ENCODE measurements at places on chromosomes 5 and 9.

DNA sequence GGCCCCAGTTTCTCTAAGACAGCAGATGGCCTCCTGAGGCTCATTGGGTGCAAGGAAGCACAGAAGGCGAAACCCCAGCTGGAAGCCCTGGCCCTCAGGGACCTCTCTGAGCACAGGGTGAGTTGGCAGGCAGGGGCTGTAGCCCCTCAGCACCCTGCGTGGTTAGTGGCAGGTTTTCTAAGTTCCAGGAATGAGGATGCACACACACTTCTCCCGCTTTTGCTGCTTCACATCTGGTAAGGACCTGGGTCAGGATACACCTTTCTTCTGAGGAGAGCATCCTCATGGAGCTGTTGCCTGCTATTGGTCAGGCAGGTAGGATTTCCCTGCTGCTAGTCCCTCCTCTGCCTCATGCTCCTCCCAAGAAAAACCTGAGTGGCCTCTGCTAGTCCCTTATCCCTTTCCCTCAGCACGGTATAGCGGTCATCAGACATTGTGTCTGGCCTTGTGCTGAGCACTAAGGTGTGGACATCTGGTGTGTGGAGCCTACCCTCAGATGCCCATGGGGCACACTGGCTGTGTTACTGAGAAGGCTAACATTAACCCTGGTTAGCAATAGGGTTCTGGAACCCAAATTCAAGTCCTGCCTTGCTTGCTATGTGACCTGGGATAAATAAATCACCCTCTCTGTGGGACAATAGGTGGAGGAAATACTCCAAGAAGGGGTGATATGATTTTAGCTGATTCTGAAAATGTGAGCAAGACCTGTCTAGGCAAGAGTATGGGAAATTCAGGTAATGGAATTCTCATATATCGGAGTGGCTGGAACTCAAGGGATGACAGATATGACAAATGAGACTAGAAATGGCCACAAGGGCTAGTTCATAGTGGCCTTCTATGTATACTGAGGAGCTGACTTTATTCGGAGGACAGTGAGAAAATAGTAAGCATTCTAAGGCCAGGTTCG lies 1.6 kb downstream of the SLC22A4 start:
- no peak for DNase-seq

GRCh38 chr5:169946743-169947295 lies 33.5 kb downstream of the INSYN2B start:
- DNase-seq: no peak

GRCh38 chr5:53934151-53934820 lies 373.8 kb downstream of the NDUFS4 start:
- peak; percentile 51 for DNase-seq

- DNase-seq: no peak
Measured at GRCh38 chr5:113249206-113249605, 185.6 kb downstream of the TSSK1B start.

DNA sequence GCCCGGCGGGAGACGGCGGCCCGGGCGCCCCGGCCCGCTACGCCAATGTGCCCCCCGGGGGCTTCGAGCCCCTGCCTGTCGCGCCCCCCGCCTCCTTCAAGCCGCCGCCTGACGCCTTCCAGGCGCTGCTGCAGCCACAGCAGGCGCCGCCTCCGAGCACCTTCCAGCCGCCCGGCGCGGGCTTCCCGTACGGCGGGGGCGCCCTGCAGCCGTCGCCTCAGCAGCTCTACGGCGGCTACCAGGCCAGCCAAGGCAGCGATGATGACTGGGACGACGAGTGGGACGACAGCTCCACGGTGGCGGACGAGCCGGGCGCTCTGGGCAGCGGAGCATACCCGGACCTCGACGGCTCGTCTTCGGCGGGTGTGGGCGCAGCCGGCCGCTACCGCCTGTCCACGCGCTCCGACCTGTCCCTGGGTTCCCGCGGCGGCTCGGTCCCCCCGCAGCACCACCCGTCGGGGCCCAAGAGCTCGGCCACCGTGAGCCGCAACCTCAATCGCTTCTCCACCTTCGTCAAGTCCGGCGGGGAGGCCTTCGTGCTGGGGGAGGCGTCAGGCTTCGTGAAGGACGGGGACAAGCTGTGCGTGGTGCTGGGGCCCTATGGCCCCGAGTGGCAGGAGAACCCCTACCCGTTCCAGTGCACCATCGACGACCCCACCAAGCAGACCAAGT lies 723 bp downstream of the SNX18 start:
- DNase-seq: no peak

- DNase-seq: no peak
Measured at GRCh38 chr5:24899180-24899579, 254.4 kb upstream of the CDH10 start.

DNA sequence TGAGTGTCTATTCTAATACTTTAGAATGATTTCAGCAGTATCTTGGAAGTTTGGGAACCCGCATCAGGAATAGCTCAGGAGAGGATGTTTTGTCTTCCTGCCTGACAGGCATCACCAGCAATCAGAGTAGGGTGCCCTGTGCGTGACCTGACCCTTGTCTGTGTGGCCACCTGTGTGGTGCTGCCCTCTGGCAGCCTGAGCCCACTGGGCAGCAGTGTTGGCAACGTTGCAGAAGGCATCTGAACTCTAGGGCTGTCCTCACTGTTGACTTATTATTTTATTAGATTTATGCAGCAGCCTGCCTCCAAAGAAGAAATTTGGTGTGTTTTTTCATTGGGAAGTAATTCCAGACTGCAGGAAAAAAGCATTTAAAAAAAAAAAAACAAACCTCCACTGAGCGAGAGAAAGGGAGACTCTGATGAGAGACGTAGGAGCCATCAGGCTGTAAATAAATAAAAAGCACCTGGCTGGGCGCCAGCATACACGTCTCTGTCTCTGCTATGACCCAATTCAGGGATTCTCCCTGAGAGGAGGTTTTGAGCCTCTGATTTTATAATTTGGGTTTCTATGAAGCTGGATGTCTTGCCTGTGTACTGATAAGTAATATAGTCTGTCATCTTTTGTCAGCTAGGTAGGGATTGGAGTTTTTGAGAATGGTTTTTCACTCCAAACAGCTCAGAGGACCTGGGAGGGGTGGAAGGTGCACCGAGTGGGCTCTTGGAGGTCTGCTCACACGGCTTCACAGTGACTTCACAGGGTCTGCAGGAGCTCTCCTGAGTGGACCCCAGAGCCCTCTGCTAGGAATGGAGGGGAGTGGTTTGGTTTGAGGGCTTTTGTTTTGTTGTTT lies 49.0 kb downstream of the FAM78A start:
- DNase-seq: no peak

GRCh38 chr5:146564007-146564762 lies 48.2 kb upstream of the GPR151 start:
- DNase-seq: peak; percentile 39

DNA sequence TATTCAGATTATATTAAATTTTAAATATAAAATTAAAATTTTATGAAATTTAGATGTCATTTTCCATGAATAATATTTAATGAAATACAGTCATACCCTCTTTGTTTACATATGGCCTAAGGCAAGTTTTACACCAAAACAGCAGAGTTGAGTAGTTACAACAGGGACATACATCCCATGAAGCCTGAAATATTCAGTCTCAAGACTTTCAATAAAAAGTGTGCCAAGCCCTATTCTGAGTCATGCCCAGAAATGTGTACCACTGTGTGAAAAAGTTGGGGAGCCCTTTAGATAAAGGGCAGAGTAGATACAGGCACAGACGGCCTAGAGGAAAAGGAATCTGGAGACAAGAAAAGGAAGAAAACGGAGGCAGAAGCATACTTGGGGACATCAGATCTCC lies 261.3 kb downstream of the SGCD start:
- DNase-seq: no peak

DNA sequence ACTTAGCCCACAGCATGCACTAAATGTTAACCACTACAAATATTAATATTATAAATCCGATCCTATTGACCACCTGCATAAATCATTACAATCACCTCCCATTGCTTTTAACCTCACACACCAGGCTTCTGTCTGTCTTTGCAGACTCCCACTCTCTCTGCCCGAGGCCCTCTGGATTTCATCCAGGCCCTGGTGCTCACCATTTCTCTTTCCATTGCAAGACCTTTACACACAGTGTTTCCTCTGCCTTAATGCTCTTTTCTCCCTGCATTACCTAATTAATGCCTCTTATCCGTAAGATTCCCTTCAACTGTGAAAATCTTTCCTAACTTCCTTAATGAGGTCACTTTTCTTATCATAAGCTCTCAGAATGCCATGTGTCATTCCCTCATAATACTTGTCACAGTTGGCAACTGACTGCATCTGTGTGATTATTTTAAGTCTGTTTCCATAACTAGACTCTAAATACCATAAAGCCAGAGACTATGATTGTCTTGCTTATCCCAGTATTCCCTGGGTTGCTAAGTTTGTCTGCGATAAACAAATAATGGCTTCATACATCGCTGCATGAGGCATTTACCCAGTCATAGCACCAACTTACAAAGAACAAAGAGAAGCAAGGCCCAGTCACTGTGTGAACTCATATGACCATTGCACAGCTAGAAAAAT lies 155.1 kb downstream of the CCDC192 start:
- no peak for DNase-seq

DNA sequence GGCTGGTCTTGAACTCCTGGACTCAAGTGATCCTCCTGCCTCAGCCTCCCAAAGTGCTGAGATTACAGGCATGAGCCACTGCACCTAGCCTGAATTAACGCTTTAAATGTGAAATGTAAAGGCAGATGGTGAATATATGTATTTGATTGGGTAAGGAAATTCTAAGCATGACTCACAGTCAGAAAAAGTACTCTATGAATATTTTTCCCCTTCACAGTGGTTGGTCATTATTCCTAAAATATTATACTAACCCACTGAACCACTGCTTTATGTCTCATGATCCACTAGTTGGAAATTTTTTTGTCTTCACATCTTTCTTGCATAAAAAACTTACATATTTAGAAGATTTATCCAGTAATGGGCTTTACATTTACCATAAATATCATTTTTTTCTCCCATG lies 14.5 kb upstream of the TENT4A start:
- no peak for DNase-seq

DNA sequence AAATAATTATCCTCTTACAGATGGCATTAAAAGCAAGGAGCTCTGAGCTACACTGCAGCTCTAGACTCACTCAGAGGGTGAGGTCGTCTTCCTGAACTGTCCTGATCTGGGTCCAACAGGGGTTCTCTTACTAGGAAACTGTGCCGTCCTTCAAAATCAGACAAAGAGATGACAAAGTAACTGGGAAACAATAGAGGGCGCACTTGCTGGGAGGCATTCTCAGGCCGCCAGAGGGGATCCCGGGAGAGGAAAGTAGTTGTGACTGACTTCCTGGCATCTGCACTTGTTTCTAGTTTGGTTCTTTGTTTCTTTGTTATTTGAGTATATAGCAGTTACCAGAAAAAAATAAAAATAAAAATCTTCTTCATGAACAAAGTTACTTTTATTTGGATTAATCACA lies 142.9 kb upstream of the MSX2 start:
- no peak for DNase-seq

DNA sequence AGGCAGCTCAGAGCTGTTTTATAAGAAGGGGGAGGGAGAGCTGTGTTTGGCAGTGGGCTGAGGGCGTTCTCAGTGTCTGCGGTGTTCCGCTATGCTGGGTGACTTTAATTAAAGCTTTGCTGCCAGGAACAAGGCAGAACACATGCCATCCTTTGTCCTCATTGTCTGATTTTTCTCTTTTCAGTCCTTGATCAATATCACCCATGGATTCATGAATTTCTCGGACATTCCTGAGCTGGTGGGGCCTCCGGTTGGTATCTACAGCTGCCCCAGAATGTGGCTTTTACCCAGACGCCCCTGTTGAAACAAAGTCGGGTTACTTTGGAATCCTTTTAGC lies 66.5 kb upstream of the TGFBR1 start:
- no peak for DNase-seq

DNA sequence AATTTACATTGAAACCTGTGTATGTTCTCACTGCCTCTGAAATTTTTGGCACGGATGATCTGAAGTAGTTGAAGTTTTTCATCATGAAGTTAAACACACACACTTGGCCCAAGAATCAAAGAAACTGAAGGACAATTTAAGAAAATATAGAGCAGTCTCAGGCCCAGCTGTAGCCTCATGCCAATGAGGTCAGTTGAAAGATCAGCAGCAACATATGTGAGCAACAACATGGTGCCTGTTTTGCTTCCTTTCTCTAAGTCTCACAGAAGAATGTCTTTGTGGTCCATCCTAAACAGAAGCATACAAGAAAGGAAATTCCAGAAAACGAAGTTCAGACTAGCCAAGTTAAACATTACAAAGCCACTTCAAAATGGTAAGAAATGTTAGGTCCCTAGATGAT lies 1737.2 kb downstream of the MAT2B start:
- DNase-seq: no peak

DNA sequence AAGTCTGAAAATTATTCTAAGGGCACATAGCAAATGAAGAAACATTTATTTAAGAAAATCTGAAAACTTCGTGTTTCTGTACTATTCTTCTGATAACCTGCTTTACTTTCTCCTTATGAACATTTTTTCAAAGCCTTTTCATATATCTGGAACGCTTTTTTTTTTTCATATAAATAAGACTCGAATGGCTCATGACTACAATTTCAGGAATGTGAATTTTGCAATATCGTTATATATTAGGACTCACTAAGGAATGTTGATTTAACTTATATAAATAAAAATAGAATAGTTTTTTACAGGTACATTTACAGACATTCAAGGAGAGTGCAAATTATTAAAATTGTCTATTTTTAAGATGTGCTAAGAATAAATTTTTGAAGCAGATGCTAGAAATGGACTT lies 42.9 kb downstream of the GPBP1 start:
- DNase-seq: peak; percentile 1

DNA sequence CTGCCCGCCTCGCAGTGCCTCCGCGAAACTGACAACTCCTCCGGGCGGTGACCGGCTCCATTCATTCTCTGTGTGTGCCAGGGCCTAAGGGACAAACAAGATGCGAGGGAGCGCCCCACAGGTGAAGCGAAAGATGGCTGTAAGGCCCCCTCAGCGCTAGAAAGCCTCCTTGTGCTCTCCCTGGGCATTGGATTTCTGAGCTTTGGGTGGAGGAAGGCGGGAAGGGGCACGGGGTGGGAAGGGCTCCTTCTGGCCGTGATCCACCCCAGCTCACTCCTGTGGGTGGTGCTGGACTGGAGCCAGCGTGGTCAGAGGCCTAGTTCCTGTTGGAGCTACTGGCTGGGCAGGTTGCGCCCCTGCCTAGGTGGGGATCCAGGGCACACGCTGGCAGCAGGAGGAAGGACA lies 943 bp downstream of the GALNT12 start:
- DNase-seq: no peak

DNA sequence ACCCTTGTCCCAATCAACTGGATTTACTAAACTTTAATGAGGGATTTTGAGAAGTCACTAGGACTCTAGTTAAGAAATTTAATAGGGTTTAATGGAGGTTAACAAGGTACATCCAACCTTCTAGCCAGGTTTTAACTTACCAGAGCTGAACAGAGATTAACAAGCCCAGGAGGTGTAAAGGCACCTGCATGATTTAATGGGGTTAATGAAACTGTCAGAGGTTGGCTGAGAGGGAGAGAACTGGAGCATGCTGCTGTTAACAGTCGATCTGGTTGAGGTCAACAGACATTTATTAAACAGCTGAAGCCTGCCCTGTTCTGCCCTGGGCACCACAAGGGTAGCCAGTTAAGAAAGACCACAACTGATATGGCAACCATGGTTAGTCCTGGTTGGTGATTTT lies 13.6 kb downstream of the HAND1 start:
- no peak for DNase-seq

- no peak for DNase-seq
Measured at GRCh38 chr5:36698031-36698430, 91.6 kb downstream of the SLC1A3 start.

GRCh38 chr5:120919017-120919416 lies 454.9 kb downstream of the PRR16 start:
- no peak for DNase-seq

GRCh38 chr5:10933121-10933520 lies 172.1 kb upstream of the DAP start:
- no peak for DNase-seq
